ENCODE measurements at places on chromosomes 4 and X.

DNA sequence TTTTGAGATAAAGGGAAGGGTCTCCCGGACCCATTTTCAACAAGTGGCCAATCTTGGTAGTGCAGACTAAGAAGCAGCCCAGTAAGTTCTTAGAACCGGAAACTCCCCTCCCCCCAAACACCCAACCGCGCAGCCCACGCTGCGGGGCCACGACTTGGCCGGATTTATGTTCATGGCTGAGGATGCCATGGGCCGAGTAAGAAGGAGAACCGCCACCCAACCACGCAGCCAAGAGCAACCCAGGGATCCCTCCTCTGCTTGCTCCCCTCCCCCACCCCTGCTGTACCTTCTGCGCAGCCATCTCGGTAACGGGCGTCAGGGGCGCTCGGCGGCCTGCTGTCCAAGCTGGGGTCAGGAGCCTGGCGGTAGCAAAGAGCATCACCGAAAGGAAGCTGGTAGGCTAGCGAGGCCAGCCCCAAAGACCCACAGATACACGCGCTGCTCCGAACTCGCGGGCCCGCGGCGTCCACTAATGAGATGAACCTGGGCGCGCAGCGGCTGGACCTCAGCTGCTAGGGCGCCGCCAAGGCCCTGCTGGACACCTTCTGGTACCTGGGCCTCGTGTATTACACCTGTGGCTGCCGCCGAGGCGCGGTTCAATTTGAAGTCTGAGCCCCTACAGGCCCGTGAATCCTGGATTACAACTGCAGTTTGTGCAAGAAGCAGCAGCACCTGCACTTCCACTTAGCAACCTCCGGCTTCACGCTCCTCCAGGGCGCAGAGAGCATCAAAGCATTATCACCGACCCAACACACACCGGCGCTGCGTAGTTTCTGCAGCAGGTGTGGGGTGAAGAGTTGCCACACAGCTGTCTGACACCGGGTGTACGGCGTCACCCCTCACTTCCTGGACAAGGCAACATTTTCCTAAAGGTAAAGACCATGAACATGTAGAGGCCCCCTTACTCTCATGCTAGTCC lies 63.4 kb downstream of the NUDT10 start:
- no peak for DNase-seq

DNA sequence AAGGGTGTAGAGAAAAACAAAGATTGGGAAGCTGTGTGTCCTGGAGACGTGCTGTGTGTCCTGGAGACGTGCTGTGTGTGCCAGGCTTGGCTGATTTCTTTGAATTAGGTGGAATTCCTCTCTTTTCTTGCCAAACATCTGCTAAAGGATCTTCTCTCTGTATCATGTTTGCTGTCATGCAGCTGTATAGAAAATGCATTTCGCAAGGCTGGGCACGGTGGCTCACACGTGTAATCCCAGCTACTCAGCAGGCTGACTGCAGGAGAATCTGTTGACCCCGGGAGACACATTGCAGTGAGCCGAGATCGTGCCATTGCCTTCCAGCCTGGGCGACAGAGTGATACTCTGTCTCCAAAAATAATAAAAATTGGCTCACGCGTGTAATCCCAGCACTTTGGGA lies 187.0 kb downstream of the CRLF2 start:
- DNase-seq: no peak

GRCh38 chrX:130623518-130623917 lies 221.7 kb downstream of the RBMX2 start:
- no peak for DNase-seq

DNA sequence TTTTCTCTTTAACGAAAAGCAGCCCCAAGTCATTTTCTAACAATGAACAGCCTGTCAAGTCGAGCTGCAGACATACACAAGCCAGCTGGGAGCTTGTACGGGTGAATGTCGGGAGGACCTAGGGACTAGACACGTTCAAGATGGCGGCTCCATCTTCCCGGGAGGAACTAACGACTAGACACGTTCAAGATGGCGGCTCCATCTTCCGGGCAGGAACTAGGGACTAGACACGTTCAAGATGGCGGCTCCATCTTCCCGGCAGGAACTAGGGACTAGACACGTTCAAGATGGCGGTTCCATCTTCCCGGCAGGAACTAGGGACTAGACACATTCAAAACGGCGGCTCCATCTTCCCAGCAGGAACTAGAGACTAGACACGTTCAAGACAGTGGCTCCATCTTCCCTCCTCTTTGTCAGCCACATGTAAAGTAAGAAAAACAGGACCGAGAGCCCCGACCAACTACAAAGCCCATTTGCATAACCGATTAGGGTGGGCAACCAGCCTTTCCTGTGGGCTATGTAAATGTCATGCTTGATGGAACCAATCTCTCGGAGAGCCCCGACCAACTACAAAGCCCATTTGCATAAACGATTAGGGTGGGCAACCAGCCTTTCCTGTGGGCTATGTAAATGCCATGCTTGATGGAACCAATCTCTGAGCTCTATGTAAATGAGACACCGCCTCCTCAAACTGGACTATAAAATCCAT lies 175.5 kb downstream of the DHRSX start:
- peak; percentile 74 for DNase-seq

- DNase-seq: no peak
Observed at GRCh38 chr4:12635629-12636028, 848.5 kb downstream of the RAB28 start.

- no peak for DNase-seq
Observed at GRCh38 chr4:122673252-122673651, 52.4 kb upstream of the IL21 start.

DNA sequence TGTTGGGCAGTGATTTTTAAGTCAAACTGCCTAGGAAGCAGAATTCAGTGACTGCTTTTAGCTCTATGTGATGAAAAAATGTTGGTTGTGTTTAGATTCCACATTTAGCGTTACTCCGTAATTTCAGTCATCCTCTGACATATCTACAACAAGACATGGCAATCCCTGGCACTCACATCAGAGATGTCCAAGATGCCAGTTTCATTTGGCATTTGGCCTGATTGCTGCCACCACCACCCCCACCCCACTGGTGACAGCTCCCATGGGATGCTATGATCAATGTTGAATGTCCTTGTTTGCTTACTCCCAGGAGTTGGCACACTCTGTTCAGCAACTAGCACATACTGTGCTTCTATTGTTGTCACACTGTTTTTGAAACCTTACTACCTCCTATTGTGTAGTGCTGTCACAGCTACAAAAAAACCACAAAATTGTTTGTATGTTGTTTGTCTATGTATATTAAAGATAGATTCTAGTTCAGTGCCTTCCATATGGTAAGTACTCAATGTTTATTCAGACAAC lies 101.4 kb downstream of the AWAT2 start:
- DNase-seq: no peak

GRCh38 chr4:37058826-37059225 lies 185.7 kb upstream of the NWD2 start:
- DNase-seq: no peak

DNA sequence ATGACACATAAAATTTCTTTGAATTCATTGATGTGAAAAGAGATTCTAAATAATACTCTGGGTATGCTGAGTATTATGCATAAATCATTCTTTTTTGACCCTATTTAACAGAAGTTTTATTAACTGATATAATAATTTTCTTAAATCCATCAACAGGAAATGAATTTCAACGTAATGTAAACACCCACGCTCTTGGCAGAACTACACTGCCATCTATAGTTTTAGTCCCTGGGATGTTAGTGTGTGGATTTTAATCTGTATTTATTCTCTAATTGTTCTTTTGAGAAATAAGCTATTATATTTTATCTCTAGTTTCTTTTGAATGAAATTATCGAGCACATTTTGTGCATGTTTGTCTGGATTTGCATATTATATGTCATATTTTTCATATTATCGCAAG lies 666.8 kb upstream of the NDST4 start:
- no peak for DNase-seq

Data from AG08396 (cell line).